ENCODE measurements at places on chromosomes 3 and 15. TPM values are rescaled to one million over a fixed set of nuclear protein-coding genes. Genes with fewer than 3 reads are reported as not detected.

The THAP10 gene
- 0.20 TPM for total RNA-seq

DNA sequence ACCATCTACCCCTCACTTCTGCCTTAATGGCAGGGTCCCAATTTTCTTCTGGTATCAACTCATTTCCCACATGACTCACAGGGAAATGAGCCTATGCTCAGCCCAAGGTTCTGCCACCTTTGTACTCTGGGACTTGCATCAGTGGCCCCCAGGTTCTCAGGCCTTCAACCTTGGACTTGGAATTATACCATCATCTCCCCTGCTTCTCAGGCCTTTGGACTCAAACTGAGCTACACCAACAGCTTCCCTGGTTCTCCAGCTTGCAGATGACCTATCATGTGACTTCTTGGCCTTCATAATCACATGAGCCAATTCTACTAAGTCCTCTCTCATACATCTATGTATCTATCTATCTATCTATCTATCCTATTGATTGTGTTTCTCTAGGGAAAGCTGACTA is 149.5 kb downstream of the PLCH1 start:
- no peak for DNase-seq

GRCh38 chr3:63328365-63328764 is 50.3 kb downstream of the SYNPR start:
- DNase-seq, result no peak

The MYLK gene
- total RNA-seq, result 0.96 TPM

The CCK gene
- not detected for total RNA-seq

The LEKR1 gene
- 1.1 TPM for total RNA-seq

The ZNF445 gene
- total RNA-seq, result 17.9 TPM

DNA sequence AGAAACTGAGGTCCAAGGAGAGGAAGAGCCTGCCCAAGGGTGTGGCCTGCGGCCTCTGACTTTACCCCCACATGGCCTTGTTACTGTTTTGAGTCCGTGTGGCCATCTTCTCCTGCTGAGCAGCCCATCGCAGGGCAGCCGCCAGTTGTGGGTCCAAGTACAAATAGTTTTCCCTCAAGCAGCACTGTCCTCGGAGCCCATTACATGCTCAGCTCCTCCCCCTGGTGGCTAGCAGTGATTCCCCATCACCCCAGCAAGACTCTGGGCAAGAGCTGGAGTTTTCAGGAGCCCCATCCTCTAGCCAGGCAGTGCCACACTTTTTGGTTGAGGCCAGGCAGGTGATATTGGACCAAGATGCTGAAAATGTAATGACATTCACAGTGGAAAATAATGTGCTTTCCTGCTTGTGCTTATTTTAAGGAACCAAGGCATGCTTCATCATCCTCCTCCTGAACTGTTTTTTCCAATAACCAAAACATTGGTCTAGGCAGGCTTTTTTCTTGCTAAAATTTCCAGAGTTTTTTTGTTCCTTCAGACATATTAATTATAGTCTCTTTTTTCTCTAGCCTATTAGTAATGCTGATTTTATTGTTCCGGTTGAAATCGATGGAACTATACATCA is 23.2 kb upstream of the VILL start:
- DNase-seq, result peak; percentile 80

DNA sequence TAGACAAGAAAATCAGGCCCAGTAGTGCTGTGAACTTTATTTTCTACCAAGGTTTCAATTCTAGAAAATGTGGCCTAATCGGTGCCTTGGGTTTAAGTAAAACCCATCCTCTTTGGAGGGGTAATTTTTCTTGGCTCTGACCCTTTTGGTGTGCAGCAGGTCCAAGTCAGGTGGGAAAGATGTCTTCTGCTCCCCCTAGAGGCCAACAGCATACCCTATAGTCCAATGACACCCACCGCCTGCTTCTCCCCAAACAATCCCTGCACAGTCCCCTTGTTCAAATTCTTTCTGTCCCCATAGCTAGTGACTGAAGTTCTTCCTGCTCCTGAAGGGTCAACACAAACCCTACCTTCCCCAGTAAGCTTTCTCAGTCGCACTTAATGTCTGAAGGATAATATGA is 261.8 kb upstream of the GOLGA6L4 start:
- no peak for DNase-seq

DNA sequence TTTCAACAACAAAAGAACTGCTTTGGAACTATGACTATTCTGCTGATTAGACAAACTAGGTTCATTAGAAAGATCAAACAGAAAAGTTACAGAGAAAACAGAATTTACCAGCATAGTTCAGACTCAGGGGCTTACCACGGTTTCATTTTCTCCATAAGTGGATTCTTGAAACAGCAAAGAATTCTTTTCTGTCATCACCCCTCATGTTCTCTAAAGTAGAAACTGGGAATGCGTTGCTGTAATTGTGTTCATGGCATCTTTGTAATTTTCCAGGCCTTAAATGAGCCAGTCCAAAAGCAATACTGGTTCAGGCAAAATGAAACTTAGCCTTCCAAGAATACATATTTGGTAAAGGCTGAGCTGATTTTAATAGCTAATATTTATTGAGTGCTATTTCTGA is 287.8 kb downstream of the CHL1 start:
- DNase-seq, result no peak

GRCh38 chr15:64611085-64611725 is 150.8 kb downstream of the ZNF609 start:
- no peak for DNase-seq

DNA sequence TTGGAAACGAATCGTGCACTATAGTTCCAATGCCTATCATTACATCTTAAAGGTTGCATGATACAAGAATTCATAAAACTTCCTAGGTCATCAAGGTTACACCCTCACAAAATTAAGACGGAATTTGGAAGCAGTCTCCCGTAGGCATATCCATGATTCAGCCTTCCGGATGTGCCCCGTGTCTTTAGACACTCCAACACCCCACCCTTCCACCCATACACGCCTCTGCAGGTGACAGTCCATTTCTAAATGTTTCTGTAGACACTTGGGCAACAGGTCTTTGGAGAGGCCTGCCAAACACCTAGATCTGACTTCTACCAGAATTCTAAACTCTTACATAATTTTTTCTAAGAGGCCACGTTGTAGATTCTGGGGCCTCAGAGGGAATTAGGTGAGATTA is 49.8 kb downstream of the LDHAL6B start:
- no peak for DNase-seq

DNA sequence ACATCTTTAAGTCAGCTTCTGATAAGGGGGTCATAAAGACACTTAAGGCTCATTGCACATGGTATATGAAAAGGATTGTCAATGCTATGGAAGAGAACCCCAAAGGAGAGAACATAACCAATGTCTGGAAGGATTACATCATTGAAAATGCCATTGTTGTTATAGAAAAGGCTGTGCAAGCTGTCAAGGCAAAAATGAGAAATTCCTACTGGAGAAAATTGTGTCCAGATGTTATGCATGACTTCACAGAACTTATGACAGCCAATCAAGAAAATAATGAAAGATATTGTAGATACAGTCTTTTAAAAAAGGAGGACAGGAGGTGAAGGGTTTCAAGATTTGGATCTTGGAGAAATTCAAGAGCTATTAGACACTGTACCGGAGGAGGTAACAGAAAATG is 96.3 kb upstream of the MBNL1 start:
- no peak for DNase-seq

GRCh38 chr3:187762792-187763191 is 17.5 kb upstream of the BCL6 start:
- DNase-seq, result no peak

DNA sequence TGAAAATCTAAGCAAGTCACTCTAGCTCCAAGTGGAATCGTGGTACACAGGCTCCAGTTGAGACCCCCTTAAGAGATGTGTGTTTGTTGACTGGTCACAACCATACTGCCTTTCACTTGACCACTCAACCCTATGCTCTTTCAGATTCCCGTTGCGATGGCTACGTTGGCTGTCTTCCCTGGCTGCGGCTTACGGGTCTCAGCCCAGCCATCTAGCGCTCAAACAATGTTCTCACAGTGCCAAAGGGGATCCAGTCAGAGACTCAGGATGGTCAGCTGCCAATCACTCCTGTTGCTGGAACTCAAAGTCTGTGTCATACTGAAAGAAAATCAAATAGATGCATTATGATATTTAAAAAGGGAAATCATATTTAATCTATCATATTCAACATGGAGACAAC is 237.6 kb downstream of the ITPR1 start:
- no peak for DNase-seq

The EIF1B gene
- 41.5 TPM for total RNA-seq

- no peak for DNase-seq
These were observed 173.2 kb upstream of the STAC start for GRCh38 chr3:36206956-36207580.

The TM4SF4 gene
- not detected for total RNA-seq

The ZNF501 gene
- 1.1 TPM for total RNA-seq

DNA sequence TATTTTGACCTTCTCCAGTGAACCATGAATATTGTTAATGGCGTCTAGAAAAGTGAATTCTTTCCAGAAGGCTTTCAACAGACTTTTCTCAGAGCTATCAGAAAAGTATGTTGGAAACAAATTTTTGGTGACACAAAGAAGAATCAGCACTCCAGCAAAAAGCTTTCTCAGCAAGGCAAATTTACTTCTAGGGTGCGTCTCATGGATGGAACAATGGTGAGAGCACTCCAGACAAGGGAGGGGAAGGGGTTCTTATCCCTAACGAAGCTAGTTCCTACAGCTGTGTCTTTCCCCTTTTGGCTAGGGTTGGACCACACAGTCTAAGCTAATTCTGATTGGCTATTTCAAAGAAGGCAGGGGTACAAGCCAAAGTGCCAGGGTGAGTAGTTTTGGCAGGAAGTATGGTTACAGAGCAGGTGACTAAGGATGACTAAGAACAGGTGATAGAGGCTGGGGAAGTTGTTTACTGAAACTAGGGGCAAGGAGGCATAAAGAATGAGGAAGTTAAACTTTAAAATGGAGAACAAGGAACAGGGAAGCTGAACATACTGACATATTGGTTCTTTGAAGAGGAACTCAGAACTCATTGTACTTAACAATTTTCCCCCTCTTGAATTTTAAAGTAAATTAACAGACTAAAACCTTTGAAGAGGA is 959.8 kb downstream of the NAALADL2 start:
- DNase-seq, result no peak

The COL6A5 gene
- not detected for total RNA-seq

DNA sequence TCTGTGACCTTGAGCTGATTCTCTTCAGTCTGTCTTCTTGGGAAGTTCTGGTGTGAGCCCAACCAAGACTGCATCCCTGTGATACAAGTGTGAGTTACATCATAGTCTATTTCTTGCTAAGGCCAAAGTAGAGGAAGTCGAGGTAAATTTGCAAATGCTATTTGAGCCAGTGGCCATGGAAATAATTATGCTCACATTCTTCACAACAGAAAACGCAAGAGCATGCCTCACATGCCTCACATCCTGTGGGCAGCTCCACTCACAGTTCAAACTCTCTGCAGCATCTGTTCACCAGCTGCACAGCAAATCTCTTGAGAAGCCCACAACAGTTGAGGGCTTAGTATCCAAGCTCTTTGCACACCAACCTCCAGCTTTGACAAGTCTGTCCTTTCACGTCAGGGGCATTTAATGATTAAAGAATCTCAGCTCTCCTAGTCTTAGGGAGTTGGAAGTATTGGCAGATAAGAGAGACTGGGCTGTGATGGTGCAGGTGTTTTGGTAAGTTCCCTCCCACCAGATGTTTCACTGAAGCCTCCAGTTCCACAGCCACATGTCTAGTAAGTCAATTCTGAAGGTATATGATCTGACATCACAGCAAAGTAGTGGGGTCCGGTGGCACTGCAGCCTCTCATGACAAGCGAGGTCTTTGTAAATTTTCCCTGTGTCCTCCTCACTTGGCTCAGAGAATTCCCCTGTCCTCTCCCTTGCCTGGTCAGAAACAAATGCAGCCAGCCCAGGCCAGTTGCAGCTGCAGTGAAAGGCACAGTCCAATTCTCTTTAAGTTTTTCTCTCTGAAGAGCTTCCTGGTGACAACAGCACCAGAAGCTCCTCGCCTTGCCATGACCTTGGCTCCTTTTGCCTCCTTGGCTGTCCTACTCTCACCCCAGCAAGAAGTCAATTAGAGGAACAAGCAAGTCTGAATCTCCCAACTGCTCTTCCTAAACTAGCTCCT is 166.1 kb downstream of the SSR3 start:
- DNase-seq, result no peak

DNA sequence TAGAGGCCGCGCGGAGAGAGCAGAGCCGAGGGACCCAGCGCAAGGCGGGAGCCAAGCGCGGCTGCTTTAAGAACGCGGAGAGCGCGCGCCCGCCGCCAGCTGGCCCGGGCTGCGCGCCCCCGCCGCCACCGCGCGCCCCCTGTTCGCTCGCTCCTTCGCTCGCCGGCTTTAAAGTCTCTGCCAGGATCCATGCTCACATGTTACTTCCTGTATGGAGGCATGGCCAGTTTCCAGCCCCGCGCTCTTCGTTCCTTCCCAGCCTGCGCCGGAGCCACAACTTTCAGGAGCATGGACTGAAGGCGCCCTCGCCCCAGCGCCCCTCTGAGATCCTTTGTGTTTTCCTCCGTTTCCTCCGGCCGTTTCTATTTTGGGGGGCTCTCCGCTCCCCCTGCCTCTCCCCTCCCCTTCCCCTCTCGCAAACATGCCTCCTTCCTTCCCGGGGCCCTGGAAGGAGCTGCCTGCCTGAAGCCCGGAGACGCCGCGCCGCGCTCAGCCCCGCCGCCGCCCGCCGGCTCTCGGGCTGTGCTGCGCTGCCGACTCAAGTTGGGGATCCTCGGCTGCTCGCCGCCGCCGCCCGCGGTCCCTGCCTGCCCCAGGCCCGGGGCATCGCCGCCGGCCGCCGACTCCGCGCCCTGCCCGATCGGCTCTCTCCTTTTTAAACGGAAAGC is at the start of gene PTPRG:
PTPRG (plus strand) TSS at position 198 of the 668 bp plus-strand sequence. CDS start 717 bp downstream, outside the sequence.
- no peak for DNase-seq

DNA sequence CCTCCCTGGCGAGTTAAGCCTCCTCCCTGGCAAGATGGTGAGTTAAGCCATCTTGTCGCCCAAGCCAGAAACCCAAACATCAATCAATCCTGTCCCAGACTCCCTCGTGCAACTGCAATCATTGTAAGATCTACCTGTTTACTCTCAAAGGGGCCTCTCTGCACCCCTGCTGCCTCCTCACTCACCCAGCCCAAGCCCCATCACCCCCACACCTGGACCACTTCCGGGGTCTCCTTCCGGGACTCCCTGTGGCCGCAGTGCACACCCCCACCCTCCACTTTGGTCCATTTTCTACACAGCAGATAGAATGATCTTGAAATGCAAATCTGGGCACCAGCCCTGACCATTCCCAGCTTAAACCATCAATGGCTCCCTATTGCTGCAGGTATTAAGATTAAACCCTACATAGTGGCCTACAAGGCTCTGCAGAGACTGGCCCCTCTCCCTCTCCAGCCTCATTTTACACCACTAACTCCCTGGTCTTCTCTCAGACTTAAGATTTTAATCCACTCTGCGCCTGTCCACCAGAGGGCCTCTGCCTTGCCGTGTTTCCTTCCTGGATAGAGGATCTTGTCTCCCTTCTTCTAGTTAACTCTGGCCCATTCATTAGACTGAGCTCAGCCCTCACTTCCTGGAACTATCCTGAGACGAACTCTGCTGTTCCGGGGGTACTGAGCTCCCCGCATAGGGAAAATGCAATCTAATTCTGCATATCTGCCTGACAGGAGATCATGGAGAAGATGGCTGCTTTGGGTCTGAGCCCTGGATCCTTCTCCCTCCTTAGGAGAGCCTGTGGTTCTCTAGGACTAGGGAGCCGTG is 41.9 kb upstream of the SLC6A1 start:
- DNase-seq, result no peak

Measured in activated CD8-positive, alpha-beta memory T cell treated with anti-CD3 and anti-CD28 coated beads, Interleukin-2, amount 10 ng/mL, durations not matched to agents 7 days and 5 days (primary cell).